ENCODE measurements at places on chromosomes 1 and 21.

DNA sequence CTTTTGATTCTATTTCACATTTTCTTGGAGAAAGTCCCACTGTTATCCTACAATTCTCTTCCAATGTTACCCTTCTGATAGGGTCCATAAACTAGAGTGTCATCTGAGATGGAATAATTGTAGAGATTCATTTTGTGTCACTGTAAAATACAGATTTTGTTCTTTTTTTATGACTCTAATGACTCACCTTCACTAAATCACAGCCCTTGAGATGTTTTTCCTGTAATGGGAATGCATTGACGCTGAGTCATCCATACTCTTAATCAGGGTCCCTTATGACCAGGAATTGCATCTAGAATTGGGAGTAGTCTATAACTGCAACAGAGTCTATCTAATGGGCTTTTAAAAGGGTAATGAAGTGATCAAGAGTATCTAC, 315.5 kb downstream of the TGFB2 start:
- no peak for DNase-seq

GRCh38 chr21:46620846-46621245, 14.6 kb upstream of the PRMT2 start:
- DNase-seq: no peak

- no peak for DNase-seq
Observed at GRCh38 chr1:95984798-95985374, 736.7 kb upstream of the PTBP2 start.

- DNase-seq: no peak
Observed at GRCh38 chr1:241012708-241013340, 344.2 kb downstream of the RGS7 start.

GRCh38 chr1:29732453-29732852, 496.1 kb downstream of the PTPRU start:
- no peak for DNase-seq

DNA sequence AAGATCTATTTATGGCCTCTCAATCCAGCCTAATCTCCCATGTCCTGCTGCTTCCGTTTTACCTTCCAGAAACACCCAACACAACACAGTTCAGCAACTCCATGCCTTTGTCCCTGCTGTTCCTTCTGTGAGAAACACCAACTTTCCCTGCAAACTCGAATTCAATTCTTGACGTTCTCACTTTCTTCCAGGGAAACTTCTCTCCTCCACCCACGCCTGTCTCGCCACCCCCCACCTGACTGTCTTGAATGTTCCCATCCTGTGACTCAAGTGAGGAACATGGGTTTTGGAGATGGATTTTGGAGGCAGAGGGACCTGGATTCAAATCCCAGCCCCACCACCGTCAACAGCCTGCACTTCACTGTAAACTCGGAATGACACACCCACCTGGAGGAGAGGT, 44.8 kb downstream of the GRHL3 start:
- no peak for DNase-seq

DNA sequence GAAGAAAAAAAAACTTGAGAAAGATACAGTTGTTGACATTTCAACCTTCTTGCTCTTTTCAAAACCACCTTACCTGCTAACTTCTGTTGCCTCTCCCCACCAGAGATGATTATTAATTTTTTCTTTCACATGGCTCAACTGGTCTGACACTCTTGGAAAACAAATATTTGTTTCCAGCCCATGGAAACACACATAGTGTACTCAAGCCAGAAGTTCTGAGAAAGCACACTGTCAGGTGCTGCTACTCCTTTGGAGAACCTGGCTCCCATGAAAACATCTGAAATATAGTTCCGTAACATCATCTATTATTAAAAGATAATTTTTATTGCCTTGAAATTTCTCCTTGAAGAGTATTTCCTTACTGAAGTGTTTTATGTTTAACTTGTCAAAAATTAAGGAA, 145.0 kb upstream of the C1orf105 start:
- DNase-seq: no peak

GRCh38 chr21:33588485-33589335, at the start of gene DONSON:
DONSON (minus strand) TSS chr21:33588684; CDS start chr21:33588641, 43 bp downstream.
- peak; percentile 4 for DNase-seq

DNA sequence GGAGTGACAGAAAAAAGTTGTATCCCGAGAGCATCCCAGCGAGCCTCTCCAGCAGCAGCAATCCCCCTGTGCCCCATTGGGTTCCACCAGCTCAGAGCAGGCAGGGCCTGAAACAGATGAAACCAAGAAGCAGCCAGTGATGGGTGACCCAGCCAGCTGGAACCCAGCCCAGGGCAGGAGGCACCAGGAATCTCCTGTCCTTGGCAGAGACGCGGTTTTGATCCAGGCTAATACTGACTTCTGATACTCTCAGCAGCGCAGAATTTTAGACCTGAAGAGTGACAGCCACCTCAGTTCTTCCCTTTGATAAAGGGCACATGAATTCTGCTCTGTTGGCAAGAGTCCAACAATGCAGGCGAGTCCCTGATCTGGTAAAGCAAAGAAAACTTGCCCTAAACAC, 11.4 kb upstream of the OLIG1 start:
- no peak for DNase-seq

- no peak for DNase-seq
Observed at GRCh38 chr1:195618287-195618686, 990.0 kb downstream of the KCNT2 start.

DNA sequence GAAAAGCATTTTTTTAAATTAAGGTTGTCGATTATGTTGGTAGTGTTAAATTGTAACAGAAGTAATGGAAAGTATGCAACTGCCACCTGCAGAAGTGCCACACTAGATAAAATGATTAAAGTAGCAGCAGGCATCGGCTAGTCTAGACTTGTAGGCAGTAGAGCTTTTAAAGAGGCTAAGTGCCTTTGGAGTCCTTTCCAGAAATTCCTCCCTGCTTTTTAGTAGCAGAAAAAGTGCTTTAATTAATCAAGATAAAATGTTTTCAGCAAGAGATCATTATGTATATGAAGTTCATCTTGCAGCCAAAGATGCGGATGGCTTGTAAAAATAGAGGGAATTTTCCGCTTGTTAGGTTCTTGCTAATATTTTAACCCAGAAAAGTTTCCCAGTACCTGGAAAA, 87.1 kb upstream of the LRRC8D start:
- DNase-seq: no peak

GRCh38 chr1:11518791-11519628, 40.1 kb downstream of the DISP3 start:
- no peak for DNase-seq

- no peak for DNase-seq
Observed at GRCh38 chr1:150466964-150467363, 20.3 kb upstream of the TARS2 start.

GRCh38 chr1:170470121-170470520, 61.8 kb upstream of the GORAB start:
- DNase-seq: no peak

DNA sequence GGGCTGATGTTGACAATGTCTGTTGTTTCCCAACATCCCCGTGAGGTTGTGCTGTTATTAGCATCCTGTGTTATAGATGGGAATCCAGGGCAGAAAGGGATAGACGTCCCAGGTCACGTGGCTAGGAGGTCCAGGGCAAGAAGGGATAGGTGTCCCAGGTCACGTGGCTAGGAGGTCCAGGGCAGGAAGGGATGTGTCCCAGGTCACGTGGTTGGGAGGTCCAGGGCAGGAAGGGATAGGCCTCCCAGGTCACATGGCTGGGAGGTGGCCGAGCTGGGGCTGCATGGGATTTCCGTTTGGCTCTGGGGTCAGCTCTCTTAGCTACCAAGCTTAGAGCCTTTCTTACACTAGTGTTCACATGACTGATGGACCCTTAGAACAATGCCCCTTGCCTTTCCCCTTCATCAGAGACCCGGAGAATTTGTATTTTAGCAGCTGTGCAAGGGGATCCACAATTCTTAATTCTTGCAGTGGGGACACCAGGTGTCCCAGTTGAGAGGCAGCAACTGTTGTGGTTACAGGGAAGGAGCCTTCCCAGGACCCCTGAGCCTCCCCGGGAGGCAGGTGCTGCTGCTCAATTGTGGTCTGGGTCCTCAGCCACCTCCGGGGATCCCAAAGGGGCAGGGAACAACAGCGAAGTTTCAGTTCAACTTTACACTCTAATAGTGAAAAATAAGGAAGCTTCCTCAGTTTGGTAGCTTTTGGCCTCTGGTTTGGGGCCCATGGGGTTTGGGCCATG, 69.2 kb downstream of the UMODL1 start:
- DNase-seq: no peak

DNA sequence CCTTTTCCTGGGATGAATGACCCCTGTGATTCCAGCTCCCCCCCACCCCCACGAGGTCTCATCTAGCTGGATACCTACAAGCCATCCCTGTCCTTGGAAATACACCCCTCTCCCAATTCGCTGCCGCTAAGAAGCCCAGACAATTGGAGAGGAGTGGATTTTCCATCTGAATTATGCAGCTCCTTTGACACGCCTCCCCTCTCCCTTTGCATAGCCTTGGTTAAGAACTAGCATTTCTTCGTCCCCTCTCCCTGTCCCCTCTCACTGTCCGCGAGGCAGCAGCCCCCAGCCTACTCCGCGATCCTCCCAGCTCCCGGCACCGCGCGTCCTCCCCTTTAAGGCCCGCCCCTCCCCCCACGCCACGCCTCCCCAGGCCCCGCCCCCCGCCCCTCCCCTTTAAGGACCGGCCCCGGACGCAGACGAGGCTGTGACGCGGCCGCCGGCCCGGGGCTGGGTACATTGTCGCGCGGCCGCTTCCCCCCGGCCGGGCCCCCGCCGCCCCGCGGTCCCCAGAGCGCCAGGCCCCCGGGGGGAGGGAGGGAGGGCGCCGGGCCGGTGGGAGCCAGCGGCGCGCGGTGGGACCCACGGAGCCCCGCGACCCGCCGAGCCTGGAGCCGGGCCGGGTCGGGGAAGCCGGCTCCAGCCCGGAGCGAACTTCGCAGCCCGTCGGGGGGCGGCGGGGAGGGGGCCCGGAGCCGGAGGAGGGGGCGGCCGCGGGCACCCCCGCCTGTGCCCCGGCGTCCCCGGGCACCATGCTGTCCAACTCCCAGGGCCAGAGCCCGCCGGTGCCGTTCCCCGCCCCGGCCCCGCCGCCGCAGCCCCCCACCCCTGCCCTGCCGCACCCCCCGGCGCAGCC, at the start of gene MAPKAPK2:
MAPKAPK2 (plus strand) TSS at position 428 of the 856 bp plus-strand sequence; CDS start at position 753, 325 bp downstream.
- no peak for DNase-seq

GRCh38 chr21:34956416-34957316, 92.4 kb downstream of the RUNX1 start:
- DNase-seq: no peak

GRCh38 chr1:93605026-93605568, 76.5 kb downstream of the BCAR3 start:
- DNase-seq: no peak

GRCh38 chr1:217919683-217920388, 288.7 kb downstream of the SPATA17 start:
- no peak for DNase-seq

DNA sequence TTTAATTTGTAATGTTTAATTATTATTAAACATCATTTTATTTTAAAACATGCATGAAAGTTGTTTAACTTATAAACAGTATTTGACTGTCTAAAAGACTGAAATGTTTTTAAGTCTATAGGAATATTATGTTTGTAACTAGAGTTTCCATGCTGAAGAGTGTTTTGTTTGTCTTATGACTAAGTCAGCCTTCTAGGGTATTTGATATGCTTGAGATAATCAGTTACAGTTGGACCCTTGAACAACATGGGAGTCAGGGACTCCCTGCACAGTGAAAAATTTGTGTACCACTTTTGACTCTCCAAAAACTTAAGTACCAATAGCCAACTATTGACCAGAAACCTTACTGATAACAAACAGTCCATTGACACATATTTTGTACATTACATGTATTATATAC, 45.5 kb upstream of the KANK4 start:
- no peak for DNase-seq

DNA sequence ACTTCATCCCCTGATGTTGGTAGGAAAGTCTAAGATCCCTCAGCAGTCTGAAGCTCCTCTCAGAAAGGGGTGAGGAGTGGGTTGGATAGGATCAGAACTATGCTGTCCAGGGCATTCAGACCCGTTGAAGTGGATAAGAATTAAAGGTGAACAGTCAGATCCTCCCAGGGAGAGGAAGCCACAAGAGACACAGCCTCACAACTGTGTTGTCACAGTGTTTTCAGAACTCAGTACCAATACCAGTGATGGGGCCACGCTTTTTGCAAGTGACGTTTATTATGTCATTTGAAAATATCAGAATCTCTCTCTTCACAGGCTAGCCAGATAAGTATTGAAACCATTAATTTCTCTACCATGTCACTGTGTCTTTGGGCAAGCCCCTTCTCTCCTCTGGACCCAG, 15.4 kb upstream of the EPS15 start:
- DNase-seq: no peak

GRCh38 chr1:63112155-63112900, 210.0 kb upstream of the FOXD3 start:
- no peak for DNase-seq

DNA sequence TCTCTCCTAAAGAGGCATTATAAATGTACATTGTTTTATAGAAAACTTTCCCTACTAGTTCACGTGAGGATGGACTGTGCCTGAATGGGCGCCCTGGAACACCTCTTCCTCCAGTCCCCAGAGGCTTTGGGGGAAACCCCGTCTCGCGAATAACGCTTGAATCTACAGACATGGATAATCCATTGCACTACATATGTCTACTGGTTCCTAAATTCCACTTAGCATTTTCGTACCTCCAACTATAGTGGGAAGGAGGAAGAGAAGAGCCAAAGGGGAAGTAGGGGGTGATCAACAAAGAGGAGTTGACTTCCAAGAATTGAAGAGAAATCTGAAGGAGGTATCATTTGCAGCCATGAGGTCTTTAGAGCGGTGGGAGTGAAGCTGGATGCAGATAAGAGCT, 11.1 kb downstream of the BARHL2 start:
- DNase-seq: no peak

GRCh38 chr1:153532769-153533599, 2.8 kb downstream of the S100A6 start:
- DNase-seq: peak; percentile 82

All from NCI-H2081 treated with DMSO at 0.1 percent for 48 hours (cell line).